Activated CD4-positive, alpha-beta T cell treated with anti-CD3 and anti-CD28 coated beads for 4 hours (primary cell): ENCODE measurements at places on chromosomes 12 and 14.

DNA sequence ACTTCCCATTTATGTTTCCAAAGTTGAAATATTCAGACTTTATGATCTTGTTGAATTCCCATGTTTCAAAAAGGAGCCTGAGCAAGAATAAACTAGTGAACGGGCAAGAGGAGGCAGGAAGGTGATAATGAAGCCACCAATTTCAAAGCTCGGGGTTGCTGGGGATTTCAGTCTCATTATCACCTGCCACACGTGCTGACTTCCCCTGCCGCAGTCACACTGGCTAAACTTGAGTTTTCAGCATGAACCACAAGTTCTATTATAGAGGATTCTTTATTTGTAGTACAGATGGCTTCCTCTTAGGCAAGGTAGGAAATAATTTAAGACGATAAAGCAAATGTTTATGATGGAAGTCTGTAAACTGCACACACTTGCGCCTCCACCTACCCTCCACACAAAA lies 18.1 kb upstream of the DIABLO start:
- DNase-seq: no peak

- DNase-seq: no peak
Measured at GRCh38 chr14:30243805-30244204, 315.2 kb upstream of the G2E3 start.

DNA sequence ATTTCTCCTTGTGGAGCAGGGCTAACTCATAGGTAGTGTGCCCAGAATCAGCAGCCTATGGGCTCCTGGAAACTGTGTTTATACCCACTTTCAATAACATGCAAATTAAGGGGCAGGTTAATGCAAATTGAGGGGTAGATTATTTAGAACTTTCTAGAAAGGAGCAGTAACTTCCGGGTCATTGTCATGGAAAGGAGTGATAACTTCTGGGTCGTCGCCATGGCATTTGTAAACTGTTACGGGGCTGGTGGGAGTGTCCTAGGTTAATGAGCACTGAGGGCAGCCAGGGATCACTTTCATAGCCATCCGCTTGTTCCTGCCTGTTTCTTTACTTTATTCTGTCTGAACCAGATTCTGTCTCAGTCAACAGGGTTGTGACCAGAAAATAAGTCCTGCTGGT lies 143.3 kb upstream of the RFLNA start:
- no peak for DNase-seq

DNA sequence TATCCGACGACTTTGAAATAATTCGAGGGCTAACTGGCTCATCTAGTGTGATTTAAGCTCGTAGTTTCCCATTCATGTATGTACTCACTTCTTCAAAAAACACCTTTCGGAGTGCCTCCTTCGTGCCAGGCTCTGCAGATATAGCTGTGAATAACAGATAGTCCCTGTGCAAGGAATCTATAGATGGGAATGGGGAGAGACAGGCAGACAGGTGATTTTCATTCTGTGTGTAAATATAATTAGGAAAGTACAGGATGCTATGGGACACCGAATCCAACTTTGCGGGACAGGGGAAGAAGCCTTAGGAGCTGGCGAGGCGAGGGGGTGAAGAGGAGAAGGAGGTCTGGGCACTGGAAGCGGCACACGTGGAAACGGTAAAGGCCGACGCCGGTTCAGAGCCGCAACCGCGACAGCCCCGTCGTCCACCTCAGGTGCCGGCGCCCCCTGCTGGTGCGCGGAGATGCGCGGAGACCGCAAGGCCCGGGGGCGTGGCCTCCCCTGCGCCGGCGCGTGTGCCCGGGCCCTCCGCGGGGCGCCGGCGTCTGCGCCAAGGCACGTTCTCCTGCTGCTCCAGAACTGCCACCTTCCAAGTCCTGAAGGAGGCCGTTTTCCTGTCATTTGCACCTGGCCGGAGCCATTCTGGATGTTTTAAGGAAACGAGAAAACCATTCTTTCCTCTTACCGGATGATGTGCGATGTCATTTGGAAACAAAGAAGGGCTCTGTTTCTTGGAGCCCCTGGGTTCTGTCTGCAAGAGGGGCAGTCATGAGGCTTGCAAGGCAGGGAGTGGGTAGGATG lies 18.0 kb upstream of the CACNA1C start:
- DNase-seq: peak; percentile 85

GRCh38 chr12:43029971-43030370 lies 440.4 kb upstream of the PRICKLE1 start:
- DNase-seq: no peak

DNA sequence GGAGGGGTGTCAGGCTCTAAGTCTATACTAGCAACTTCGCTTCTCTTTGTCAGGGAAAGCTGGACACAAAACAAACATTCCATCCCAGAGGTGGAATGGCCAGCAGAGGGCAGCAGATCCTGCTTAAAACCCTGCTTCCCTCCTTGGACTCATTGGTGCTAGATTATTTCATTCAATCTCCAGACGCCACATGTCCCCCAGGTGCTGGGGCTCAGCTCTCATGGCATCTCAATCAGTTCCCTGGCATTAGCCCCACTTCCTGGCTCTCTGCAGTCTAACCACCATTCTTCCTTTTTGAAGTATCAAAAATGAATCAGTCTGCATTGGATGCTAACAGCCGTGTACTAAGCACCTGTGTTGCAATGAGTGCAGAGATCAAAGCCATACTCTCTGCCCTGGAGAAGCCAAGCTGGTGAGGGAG lies 8.1 kb upstream of the PPP1R1A start:
- DNase-seq: peak; percentile 29

DNA sequence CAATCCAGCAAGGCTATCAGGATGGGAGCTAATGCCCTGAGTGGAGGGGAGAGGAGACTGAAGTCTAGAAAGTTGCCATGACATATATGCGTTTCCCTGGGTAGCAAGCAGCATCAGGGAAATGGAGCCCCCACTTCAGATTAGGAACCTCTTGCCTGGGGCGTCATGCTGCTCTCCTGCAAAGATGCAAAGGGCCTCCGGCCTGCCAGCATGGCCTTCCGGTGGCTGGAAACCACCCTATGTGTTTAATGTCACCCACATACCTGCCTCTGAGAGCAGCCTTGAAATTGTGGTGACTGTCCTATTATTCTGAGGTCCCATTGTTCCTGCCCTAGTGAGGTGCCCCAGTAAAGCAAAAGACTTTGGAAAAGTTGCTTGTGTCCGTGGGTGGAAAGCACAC lies 10.0 kb upstream of the IFI27L2 start:
- no peak for DNase-seq

- DNase-seq: no peak
Measured at GRCh38 chr14:77306416-77306815, 14.3 kb downstream of the POMT2 start.

- DNase-seq: no peak
Measured at GRCh38 chr12:76421046-76421445, 72.8 kb upstream of the BBS10 start.

GRCh38 chr14:37054869-37055268 lies 117.5 kb downstream of the SLC25A21 start:
- no peak for DNase-seq

DNA sequence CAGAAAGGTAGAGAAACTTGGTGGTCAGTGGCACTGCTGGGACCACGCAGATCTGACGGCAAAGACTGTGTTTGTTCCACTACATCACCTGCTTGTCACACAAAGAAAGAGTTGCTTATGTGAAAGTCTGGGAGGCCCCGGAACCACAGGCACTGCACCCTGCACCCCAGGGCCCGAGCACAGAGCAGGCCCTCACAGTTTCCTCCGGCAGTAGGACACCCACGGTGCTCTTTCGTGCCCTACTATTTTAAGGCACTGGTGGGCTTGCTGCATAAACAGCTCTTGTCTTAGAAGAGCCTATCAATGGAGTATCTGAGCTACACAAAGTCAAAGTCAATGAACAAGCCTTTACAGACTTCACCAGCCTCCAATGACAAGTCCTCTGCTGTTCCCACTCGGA lies 8.0 kb downstream of the LGMN start:
- no peak for DNase-seq

DNA sequence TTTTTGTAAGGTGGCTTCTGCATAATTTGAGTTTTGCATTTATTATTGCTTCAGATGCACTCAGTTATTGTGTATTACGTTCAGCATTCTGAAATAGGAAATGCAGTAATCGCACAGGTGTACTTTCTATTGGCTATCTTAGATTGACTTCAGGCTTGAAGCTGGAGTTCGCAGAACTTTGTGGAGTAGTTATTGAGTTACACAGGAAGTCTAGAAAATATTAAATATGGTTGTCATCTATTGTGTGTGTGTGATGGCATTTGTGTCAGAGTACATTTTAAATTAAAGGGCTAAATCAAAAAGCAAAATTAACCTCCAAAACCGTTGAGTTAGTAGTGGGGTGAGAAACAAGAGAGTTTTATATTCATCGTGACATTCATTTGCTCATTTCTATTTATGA lies 2.7 kb downstream of the ARID2 start:
- DNase-seq: no peak

DNA sequence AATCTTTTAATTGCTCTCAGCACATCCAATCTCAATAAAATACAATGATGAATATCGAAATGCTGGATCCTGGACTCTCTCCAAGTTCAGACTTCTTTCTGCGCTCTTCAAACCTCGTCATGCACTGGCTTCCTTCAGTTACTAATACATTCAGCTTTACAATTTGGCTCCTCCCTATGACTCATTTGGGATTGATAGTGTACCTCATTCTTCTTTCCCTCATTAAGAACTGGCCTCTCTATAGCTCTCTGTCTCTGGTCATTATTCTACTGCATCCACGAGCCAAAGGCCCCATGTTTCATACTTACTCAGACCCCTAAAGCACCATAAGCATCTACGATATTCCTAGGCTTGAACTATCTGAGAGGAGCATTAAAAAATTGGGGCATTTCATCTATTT lies 4.9 kb downstream of the TSPAN8 start:
- DNase-seq: no peak

DNA sequence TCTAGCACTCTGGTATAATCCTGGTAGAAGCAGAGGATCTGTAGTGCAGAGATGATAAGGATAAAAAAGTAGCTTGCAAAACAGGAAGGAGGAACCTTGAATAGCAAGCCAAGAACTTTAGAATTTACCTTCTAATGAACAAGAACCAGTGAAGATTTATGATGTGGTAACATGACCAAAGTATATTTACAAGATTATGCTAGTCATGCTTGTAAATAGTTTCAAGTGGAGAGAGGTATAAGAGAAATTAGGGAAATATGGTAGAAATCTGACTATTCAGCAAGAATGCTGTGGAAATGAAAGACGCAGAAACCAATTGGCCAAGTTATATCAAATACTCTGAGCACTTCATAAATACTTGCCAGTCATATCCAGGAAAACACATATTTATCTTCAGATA lies 47.8 kb downstream of the ERGIC2 start:
- no peak for DNase-seq

GRCh38 chr12:108333898-108334699 lies 5.0 kb downstream of the CMKLR1 start:
- DNase-seq: no peak

DNA sequence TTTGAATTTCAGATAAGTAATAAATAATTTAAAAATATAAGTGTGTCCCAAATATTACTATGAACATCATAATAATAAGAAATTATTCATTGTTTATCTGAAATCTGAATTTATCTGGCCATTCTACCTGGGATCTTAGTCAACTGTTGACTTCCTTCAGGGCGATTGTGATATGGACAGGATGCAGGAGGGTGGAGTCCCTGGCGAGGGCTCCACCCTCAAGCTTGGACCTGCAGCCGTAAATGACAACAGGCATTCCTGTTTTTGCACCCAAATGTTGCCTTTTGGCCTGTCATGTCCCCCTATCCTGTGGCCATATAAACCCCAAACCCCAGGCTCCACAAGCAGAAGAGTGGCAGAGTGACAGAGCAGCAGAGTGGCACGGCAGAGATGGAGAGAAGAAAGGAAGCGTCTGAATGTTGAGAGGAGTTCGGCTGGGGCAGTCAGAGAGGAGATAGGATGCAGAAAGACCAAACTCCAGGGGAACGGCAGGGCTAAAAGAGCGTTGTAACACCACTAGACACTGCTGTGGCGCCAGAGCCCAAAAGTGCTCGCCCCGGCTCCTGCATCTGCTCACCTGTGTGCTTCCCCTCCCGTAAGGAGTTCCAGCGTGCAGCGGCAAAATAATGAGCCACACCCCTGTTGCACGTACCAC lies 39.4 kb upstream of the FUT8 start:
- no peak for DNase-seq

DNA sequence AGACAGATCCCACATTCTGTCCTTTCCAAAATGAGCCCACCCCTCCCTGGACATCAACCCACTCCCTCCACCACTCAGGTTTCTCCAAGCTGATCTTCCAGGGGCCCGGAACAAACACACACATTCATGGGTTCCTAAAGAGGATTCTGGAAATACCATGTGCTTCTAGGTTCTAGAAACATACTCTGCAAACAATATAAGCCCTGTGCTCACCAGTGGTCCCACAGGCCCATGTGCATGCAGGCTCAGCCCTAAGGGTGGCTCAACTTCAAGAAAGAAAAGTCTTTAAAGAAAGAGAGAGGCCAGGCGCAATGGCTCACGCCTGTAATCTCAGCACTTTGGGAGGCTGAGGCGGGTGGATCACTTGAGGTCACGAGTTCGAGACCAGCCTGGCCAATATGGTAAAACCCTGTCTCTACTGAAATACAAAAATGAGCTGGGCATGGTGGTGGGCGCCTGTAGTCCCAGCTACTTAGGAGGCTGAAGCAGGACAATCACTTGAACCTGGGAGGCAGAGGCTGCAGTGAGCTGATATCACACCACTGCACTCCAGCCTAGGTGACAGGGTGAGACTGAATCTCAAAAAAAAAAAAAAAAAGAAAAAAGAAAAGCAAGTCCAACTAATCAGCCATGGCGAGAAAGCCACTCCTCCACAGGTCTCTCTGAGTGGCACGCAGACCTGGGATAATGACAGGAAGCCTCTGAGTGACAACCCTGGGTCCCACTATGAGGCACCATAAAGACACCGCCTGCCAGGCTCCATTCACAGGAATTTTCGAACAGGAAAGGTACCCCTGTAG lies 59.5 kb upstream of the PNMA1 start:
- DNase-seq: no peak

GRCh38 chr14:65496178-65496993 lies 83.9 kb downstream of the FUT8 start:
- DNase-seq: no peak

- DNase-seq: no peak
Measured at GRCh38 chr14:81247271-81247766, 26.6 kb upstream of the GTF2A1 start.

- DNase-seq: no peak
Measured at GRCh38 chr12:22982635-22983034, 357.7 kb downstream of the ETNK1 start.

DNA sequence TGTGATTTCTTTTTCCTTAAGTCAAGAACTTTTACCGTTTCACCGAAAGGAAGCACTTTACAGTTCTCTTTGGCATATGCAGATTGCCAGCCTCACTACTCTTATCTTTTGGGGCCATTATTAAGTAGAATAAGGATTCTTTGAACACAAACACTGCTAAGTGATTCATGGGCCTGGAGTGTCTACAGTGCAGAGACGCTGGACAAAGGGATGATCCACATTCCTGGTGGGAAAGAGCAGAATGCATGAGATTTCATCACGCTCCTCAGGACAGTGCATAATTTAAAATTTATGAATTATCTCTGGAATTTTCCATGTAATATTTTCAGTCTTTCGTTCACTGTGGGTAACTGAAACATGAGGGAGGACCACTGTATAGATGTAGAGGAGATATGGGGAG lies 90.2 kb downstream of the TTLL5 start:
- DNase-seq: no peak

GRCh38 chr12:59734371-59734770 lies 138.5 kb downstream of the SLC16A7 start:
- DNase-seq: no peak
